Sigmoid colon (tissue), 7 donors: ENCODE measurements at places on chromosomes 5 and 9. TPM values are rescaled to one million over a fixed set of nuclear protein-coding genes. Genes with fewer than 3 reads are reported as not detected.

Gene EIF4E1B
- polyA plus RNA-seq: not detected

Gene SLC34A1
- polyA plus RNA-seq: 0.04 TPM

Gene PCDHGB6
- not detected for polyA plus RNA-seq

Gene WDR38
- polyA plus RNA-seq: not detected

Gene LRRC19
- polyA plus RNA-seq: 13.8 TPM

Gene GFRA3
- polyA plus RNA-seq: 0.69 TPM

Gene PLPP7
- polyA plus RNA-seq: 1.5 TPM

Gene FAM78A
- polyA plus RNA-seq: 0.60 TPM

Gene TPPP
- 0.60 TPM for polyA plus RNA-seq

Gene C5orf58
- polyA plus RNA-seq: not detected

Gene SPINK5
- polyA plus RNA-seq: 20.0 TPM
